ENCODE measurements at places on chromosomes 16 and 17.
A peak's percentile ranks its signal among the peaks of the same experiment; 100 is the strongest.

DNA sequence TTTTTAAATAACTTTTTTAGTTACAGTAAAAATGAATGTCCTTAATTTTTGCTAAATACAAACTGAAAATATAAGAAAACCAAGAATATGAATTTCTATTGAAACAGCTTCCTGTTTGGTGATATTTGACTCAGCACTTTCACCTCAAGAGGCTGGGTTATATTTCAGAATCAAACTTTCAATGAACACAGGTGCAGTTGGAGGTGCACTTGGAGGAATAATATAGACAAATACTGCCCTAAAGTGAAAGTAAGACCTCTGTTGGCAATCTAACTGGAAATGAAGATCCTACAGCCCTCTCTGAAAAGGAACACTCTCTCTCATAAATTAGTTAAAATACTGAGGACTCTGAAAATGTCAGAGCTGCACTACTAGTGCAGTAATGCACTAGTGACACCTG, 106.2 kb downstream of the BRIP1 start:
- no peaks in the 10 kb centered on the region for H3K27me3 ChIP-seq
- no peak overlapping the region for H3K27ac ChIP-seq
- no peaks in the 10 kb centered on the region for H3K36me3 ChIP-seq

- peaks cover 2% of the 10 kb centered on the region for H3K4me1 ChIP-seq
- no peak overlapping the region for H3K4me3 ChIP-seq
- no peak for DNase-seq
- peaks cover 7% of the 10 kb centered on the region for H3K27me3 ChIP-seq
- H3K27ac ChIP-seq = no peak overlapping the region
Observed at GRCh38 chr17:16569358-16569712, 331 bp upstream of the ZNF287 start.

- H3K27ac ChIP-seq = no peak overlapping the region
- H3K4me1 ChIP-seq = peaks cover 1% of the 10 kb centered on the region
- H3K4me3 ChIP-seq = no peak overlapping the region
- DNase-seq = peak; percentile 89
Observed at GRCh38 chr16:59116744-59117143, 382.6 kb upstream of the GOT2 start.

GRCh38 chr16:67922740-67923139, 8.9 kb downstream of the CTRL start:
- no peaks in the 10 kb centered on the region for H3K27me3 ChIP-seq
- H3K27ac ChIP-seq = no peak overlapping the region
- no peaks in the 10 kb centered on the region for H3K36me3 ChIP-seq
- H3K4me3 ChIP-seq = no peak overlapping the region
- H3K4me1 ChIP-seq = peaks cover 2% of the 10 kb centered on the region

- H3K27me3 ChIP-seq = no peaks in the 10 kb centered on the region
- DNase-seq = peak; percentile 86
- no peaks in the 10 kb centered on the region for H3K36me3 ChIP-seq
- peaks cover 3% of the 10 kb centered on the region for H3K4me1 ChIP-seq
- H3K4me3 ChIP-seq = no peak overlapping the region
- H3K27ac ChIP-seq = no peak overlapping the region
Observed at GRCh38 chr17:17935321-17936271, 36.6 kb downstream of the TOM1L2 start.

GRCh38 chr17:29250666-29251065, 4.0 kb downstream of the CRYBA1 start:
- H3K27ac ChIP-seq = no peak overlapping the region
- H3K4me1 ChIP-seq = no peaks in the 10 kb centered on the region
- H3K27me3 ChIP-seq = no peaks in the 10 kb centered on the region
- H3K36me3 ChIP-seq = no peaks in the 10 kb centered on the region

GRCh38 chr17:6381526-6382465, 53.1 kb downstream of the AIPL1 start:
- DNase-seq = no peak
- no peaks in the 10 kb centered on the region for H3K27me3 ChIP-seq
- H3K36me3 ChIP-seq = no peaks in the 10 kb centered on the region
- H3K4me3 ChIP-seq = no peak overlapping the region
- H3K27ac ChIP-seq = no peak overlapping the region

- H3K27me3 ChIP-seq = no peaks in the 10 kb centered on the region
- no peaks in the 10 kb centered on the region for H3K36me3 ChIP-seq
- H3K27ac ChIP-seq = no peak overlapping the region
- no peak overlapping the region for H3K4me3 ChIP-seq
- peaks cover 14% of the 10 kb centered on the region for H3K4me1 ChIP-seq
Observed at GRCh38 chr17:16938496-16939207, 33.3 kb downstream of the TNFRSF13B start.

DNA sequence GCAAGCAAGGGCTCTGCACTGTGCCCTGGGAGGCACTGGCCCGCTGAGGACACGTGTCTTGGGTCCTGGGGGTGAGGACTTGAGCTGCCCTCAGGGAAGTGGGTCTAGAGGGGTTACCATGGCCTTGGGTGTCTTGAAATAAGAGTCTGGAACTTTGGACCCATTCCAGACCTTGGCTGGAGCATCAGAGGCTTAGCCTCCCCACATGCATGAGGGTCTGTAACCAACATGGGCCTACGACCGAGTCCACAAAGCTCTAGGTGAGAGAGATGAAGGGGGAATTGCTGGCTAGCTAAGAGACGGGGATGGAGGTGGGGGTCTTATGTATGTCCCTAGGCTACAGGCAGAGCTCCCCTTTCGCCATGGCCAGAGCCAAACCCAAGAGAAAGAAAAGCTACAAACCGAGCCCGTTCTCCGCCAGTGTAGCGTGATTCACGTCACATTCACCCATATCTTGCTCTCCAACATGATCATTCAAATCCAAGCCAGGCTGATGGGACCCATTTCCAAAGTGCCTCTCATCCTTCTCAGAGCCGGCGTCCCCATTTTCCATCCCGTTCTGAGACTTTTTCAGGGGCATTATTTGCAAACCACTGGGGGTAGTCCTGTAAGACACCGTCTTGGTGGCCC, 120.1 kb downstream of the CDYL2 start:
- no peaks in the 10 kb centered on the region for H3K4me1 ChIP-seq
- H3K27ac ChIP-seq = no peak overlapping the region
- H3K4me3 ChIP-seq = no peak overlapping the region
- H3K36me3 ChIP-seq = no peaks in the 10 kb centered on the region
- DNase-seq = no peak

- H3K27ac ChIP-seq = no peak overlapping the region
- DNase-seq = no peak
- peaks cover 2% of the 10 kb centered on the region for H3K4me1 ChIP-seq
Observed at GRCh38 chr17:37447641-37448040, 41.0 kb downstream of the TADA2A start.

- H3K27ac ChIP-seq = no peak overlapping the region
- H3K27me3 ChIP-seq = no peaks in the 10 kb centered on the region
- no peaks in the 10 kb centered on the region for H3K36me3 ChIP-seq
- no peaks in the 10 kb centered on the region for H3K4me1 ChIP-seq
- no peak overlapping the region for H3K4me3 ChIP-seq
Observed at GRCh38 chr16:20318006-20318405, 9.3 kb downstream of the GP2 start.

DNA sequence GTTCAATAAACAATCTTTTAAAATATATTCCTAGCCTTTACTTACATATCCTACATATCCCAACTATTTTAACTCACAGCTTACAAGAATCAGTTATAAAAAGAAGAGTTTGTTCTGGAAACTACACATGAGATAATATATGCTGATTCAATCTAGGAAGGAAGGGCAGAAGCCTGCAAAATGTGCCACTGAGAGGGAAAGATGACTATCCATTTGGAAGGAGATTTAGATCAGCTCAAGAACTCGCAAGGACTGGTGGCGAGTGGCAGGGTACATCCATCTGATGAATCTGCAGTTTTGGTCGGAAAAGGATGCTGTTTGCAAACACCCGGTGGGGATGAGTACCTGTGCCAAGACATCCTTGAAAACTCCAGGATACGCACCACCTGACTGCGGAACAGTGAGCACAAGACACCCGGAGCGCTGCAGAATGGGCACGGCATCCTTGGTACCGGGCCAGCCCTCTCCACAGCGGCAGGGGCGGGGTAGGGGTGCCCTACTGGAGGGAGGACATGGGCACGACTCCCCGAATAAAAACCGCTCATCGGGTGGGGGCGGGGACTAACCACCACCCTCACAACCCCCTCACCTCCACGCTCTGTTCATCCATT, 723 bp downstream of the TRIM37 start:
- no peaks in the 10 kb centered on the region for H3K36me3 ChIP-seq
- H3K27me3 ChIP-seq = no peaks in the 10 kb centered on the region
- DNase-seq = peak; percentile 51
- peak overlapping the region; percentile 86 for H3K27ac ChIP-seq

DNA sequence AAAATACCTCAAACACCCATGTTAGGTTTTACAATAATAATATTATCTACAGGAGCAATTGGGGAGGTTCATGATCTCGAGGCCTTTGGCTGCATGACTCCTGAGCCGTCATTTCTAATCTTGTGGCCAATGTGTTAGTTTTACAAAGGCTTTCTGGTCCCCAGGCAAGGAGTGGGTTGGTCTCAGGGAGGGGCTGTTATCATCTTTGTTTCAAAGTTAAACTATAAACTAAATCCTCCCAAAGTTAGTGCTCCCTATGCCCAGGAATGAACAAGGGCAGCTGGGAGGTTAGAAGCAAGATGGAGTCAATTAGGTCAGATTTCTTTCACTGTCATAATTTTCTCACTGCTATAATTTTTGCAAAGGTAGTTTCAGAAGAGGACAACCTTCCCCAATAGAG, 9.1 kb upstream of the CCL5 start:
- H3K36me3 ChIP-seq = no peaks in the 10 kb centered on the region
- DNase-seq = no peak
- H3K4me1 ChIP-seq = peaks cover 3% of the 10 kb centered on the region
- H3K27me3 ChIP-seq = no peaks in the 10 kb centered on the region

DNA sequence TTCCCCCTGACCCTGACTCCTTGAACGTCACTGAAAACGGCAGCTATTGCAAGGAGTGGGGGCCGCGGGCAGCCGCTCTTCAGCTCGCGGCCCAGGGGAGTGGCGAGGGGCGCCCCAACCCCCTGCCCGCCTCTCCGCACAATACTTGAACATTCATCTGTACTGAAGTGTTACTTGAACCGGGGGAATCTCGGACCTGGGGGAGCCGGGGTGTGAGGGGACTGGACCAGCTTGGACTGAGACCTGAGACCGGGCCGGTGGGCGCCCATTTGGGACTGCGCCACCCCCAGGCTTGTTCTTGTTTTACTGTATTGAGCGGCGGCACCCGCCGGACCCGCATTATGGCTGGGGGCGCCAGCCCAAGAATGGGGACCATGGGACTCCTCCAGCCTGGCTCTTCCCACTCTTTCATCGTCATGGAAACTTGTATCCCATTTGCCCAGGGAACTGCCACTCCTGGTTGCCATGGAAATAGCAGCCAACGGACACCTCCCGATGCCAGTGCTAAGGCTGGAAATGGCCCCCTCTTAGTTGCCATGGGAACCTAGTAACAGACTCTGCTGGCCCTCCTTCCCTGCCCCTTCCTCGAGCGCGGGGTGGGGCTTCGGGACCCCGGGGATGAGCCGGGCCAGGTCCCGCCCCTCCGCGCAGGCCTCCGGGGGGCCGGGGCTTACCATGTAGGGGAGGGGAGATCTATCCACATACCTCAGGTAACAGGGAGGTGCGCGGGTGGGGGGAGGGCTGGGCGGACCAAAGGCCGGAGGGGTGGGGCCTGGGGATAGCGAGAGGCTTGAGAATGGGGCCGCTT, 805 bp upstream of the ORAI3 start:
- H3K27me3 ChIP-seq = no peaks in the 10 kb centered on the region
- peaks cover 7% of the 10 kb centered on the region for H3K4me1 ChIP-seq
- peaks cover 6% of the 10 kb centered on the region for H3K36me3 ChIP-seq

DNA sequence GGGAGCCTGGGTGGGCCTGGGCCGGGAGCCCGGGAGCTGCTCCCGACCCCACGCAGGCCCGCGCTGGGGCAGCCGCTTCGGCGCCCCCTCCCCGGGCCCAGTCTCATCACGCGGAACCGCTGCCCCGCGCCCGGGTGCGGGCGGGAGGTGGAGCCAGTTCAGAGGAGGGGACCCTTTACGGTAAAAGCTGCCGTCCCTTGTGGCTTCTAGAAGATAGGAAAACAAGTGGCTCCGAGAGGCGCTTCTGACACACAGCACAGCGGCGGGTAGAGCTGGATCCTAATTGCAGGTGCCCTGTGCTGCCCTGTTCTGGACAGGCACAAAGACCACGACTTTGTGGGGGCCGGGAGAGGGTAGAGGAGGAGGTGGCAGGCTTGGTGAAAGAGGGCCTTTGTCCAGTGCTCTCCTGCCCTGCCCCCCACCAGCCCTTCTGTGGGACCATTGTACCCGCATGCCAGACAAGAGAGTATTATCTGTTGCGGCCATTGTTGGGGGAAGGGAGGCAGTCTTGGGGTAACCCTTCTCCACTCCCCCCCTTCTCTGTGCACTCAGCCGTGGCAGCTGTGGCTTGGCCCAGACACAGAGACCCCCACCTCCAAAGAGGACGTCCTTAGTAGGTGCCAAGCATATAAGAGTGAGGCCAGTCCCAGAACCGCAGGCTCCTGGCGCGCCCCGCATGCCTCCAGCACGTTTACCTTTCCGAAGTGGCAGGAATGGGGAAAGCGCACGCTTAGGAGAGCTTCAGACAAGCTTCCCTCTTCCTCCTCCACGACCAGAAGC, 736 bp downstream of the CNP start:
- peaks cover 7% of the 10 kb centered on the region for H3K36me3 ChIP-seq
- H3K27me3 ChIP-seq = no peaks in the 10 kb centered on the region
- peak; percentile 36 for DNase-seq

- H3K36me3 ChIP-seq = peaks cover 6% of the 10 kb centered on the region
- H3K27ac ChIP-seq = no peak overlapping the region
Observed at GRCh38 chr17:21299981-21300600, 15.6 kb downstream of the MAP2K3 start.

DNA sequence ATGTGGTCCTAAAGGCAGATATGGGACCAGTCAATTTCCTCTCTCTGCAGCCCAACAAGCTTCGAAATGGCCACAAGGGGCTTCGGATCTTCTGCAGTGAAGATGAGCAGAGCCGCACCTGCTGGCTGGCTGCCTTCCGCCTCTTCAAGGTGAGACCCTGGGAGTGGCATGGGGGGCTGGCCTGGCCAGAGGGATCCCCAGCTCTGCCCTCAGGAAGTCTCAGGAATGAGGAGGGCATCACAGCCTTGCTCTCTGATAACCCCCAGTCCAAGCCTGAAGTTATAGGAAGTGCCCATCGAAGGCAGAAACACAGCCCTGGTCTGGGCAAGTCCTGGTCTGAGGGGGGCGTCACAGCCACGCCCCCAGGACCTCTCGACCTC, 7.1 kb downstream of the GRB7 start:
- no peaks in the 10 kb centered on the region for H3K4me1 ChIP-seq
- H3K27ac ChIP-seq = no peak overlapping the region
- peaks cover 2% of the 10 kb centered on the region for H3K36me3 ChIP-seq
- H3K27me3 ChIP-seq = no peaks in the 10 kb centered on the region
